Right hindlimb (tissue), 1 donor: ENCODE measurements at places on chromosomes 7 and 10.

- DNase-seq = peak; percentile 21
These were observed 8.6 kb downstream of the ZNF467 start for GRCh38 chr7:149764481-149765398.

- no peak for DNase-seq
These were observed 244.2 kb downstream of the IPMK start for GRCh38 chr10:58023341-58024073.

DNA sequence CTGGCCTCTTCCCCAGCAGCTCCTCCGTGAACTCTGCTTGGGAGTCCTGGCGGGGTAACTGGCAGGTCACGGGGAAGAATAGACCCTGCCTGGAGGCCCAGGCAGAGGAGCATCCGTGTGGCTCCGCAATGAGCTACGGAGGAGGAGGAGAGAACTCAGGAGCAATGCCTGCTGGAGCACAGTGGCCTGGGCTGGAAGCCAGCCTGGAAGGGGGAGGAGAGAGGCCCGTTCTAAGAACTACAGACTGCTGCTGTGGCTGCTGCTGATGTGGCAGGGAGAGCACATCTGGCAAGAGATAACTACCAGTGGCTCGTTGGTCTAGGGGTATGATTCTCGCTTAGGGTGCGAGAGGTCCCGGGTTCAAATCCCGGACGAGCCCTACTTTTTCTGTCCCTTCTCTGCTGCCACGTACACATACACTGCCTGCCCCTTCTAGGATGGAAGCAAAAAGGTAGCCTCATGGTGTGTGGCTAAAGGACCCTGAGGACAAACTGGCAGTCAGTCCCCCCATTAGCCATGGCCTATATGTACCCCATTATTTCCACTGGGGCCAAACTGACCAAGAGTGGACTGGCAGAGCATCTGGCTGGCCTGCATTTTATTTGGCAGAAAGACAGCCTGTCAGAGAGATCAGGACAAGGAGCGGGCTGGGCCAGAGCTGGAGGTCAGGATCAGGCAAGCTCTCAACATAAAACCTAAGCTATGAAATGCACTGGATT lies 7.7 kb upstream of the OPN1SW start:
- peak; percentile 93 for DNase-seq

DNA sequence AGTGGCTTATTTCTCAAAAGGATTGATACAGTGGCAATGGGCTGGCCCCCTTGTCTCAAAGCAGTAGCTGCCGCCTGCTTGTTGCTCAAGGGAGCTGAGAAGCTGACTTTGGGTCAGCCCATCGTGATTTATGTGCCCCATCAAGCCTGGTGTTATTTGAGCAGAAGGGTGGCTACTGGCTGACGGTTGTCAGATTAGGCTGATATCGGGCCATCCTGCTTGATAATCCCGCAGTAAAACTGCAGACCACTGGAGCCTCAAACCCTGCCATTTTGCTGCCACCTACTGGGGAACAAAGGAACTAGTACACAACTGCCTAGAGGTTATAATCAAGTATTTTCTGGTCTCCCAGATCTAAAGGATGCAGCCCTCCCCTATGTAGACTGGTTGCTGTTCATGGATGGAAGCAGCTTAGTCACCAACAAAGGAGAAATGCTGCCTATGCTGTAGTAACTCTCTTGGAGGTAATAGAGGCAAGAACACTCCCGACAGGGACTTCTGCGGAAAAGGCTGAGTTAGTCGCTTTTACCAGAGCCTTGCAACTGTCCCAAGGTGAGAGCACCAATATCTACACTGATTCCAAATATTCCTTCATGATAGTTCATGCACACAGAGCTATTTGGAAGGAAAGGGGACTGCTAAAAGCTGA lies 65.9 kb upstream of the ZNF92 start:
- peak; percentile 72 for DNase-seq

- DNase-seq = no peak
These were observed 162.9 kb downstream of the MBL2 start for GRCh38 chr10:52609626-52610240.

GRCh38 chr10:117537436-117537903 lies 5.1 kb upstream of the EMX2 start:
- DNase-seq = no peak

DNA sequence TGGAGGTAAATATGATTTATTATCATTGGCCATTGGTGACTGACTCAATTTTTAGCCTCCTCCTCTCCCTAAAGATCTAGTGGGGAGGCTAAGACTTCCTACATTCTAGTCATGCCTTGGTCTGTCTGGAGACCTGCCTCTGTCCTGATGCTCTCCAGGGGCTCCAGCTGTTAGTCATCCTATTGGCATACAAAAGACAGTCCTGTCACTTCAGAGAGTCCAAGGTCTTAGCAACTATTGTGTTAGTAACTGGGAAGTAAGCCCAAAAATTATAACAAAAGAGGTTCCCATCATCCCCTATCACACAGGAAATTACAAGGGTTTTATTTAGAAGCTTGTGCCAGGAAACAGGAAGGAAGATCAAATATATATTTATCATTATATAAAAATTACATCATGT lies 400.6 kb upstream of the VSTM2A start:
- DNase-seq = no peak

DNA sequence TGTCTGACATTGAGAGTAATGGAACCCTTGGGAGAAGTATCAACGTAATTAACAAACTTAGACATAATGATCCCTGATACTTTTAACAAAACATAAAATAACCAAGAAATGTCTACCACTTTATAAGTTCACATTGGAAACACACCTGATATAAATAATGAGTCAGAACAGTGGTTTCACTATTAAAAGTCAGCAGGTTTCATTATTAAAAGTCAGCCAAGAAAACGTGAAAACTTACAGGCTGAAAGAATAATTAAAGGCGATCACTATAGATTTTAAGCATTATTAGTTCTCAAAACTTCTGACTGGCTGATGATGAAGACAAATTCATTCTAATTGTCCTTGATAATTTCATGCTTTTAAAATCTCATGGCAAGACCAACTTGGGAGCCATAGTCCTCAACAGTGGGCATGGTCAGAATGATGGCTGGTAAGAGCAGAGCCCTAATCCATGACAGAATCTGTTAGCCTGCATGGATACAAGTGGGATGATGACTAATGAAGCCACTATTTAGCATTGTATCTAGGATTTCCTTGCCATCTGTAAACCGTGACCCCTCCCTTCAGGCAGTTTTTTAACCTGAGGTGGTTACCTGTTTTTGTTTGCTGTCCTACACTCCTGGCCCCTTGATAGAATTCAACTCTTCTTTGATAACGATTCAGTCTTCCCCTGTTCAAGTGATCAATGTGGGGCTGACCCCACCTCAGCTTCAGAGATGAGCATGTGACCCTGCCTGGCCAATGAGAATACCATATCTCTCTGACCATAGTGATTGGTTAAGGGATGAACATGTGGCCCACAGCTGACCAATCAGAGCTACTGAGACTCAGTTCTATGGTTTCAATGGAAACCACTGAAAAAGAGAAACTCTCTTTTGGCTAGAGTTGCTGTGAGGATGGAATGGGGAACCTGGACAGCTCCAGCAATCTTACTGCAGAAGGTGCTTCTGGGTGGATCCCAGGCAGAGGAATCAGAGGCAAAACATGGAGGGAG lies 151.0 kb downstream of the PLPP4 start:
- no peak for DNase-seq

- DNase-seq = no peak
These were observed 58.7 kb upstream of the TFEC start for GRCh38 chr7:116089293-116089692.

- no peak for DNase-seq
These were observed 75.6 kb downstream of the GRM8 start for GRCh38 chr7:127177156-127177555.

DNA sequence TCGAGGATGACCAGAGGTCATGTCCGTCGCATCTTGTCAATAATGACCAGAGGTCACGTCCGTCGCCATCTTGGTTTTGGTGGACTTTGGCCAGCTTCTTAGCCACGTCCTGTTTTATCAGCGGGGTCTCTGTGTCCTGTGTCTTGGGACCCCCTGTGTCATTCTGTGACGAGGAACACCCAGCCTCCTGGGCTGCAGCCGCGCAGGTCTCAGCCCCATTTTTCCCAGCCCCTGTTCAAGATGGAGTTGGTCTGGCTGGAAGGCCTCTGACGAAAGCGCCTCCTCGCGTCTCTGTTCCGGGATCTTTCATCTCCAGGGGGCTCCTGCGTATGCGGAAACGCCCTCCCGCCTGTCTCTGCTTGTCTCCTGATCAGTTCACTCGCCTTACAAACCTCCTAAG lies 134.2 kb downstream of the ELFN1 start:
- DNase-seq = no peak

DNA sequence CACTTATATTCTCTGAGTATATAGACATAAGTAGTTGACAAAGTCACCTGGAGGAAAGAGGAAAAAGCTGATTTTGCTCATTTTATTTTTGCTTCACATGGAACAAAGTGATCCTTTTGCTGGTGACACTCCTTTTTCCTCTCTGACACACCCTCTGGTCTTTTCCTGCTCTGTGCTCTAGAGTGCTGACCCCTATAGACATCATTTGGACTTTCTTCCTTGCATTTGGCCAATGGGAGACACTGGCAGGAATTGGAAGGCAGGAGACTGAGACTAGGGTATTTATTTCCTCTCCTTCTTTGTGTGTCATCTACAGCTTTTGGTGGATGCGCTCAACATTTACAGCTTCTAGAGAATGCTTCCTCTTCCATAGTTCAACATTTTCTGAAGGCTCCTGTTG lies 1078.1 kb downstream of the SORCS1 start:
- DNase-seq = no peak

DNA sequence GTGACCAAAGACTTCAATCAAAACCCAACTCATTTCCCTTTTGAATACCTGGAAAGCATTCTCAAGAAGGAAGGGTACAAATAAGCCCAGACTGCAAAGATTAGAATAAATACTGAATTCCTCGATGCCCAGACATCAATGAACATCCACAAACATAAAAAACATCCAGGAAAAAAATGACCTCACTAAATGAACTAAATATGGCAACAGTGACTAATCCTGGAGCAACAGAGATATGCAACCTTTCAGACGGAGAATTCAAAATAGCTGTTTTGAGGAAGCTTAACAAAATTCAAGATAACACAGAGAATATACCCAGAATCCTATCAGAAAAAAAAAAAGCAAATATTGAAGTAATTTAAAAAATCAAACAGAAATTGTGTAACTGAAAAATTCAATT lies 43.2 kb downstream of the PCLO start:
- no peak for DNase-seq

DNA sequence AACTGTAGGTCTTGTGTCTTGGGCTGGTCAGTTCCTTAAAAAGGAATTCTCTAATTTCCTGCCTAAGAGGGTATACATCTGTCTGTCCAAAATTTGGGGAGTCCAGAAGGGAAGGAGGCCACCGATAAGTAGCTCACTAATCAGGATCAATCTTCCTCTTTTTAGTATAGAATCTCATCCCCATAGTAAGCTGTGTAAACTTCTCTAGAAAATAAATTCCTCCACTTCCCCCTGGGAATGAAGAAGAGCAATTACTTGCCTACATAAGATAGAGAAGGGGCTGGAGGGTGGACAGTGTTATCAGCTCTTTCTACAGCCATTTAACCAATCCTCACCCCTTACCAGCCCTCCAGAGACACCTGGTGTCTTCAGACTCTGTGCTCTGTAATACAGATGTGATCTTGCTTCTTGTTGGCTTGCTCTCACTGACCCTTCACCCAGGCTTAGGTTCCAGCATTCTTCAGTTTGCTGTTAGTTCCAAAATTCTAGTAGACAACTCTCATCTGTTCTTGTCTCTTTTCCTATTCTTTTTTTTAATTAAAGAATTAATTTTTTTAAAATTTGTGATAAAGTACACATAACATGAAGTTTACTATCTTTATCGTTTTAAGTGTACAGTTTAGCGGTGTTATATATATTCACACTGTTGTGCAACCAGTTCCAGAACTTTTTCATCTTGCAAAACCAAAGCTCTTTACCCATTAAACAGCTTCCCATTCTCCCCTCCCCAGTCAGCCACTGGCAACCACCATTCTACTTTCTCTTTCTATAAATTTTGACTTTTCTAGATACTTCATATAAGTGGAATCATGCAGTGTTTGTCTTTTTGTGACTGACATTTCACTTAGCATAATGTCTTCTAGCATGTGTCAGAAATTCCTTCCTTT lies 6.5 kb upstream of the PRKAR2B start:
- DNase-seq = no peak

DNA sequence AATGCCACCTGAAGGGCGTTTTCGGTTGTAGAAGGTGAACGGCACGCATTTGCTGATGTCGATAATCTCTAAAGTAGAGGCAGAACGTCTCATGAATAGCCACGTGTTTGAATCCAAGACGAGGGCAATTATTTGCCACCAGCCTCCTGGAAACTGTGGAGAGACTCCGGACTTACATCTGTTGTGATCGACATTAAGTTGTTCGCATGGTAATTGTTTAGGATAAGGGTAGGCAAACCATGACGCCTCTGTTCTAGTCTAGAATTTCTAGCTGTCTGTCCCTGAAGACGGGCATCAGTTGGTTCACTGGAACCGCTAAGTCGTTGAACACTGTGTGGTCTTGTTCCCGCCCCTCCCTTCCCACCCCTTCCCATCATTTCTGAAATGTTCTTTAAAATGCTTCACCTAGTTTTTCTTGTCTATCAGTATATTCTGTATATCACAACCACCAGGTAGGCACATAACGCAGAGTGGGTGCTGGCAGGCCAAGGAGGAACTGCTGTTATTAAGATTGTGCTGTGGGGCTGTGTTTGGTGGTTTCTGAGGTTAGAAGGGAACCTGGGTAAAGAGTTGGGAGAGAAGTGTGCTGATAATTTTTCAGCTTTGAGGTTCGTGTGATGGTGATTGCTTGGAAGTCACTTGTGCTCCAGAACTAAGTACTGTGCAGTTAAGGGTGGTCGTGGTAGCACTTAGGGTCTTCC lies 1.2 kb downstream of the UBE3C start:
- no peak for DNase-seq

DNA sequence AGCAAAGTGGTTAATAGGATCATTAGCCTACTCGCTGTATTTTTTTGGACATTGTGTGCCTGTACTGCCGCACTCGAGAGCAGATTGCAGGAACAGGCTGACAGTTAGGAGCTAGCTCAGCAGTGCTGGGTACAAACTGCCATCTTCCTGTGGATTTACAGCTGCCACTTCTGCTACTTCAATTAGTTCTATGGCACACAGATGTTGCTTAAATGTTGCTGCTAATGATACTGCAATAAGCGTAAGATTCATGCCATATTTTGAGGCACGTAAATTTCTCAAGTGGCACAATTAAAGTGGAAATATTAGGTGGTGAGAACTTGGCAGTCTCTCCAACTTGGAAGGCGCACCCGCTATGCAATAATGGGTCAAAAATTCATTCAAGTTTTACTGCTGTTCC lies 171.9 kb downstream of the EBF3 start:
- DNase-seq = peak; percentile 35

DNA sequence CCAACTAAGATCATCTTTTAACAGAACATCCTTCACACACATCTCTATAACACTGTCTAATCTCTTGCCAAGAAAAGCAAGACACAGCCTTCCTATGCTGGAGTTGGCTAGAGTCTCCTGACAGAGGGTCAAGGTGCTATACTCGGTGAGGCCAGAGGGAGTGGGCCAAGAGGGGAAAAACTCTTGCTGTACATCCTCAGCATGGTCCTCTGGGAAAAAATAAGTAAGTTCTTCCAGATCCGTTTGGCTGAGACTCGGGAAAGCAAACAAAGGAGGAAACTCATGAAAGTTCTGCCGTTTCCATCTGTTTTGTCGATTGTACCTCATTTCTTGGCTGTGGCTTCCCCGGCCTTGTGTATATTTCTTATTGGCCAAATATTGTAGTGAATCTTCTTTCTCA lies 33.9 kb downstream of the VWDE start:
- DNase-seq = peak; percentile 85

- DNase-seq = no peak
These were observed 5.1 kb upstream of the PCGF6 start for GRCh38 chr10:103355906-103356599.

GRCh38 chr10:97335188-97335619 lies 675 bp upstream of the FRAT2 start:
- DNase-seq = no peak

- no peak for DNase-seq
These were observed 14.8 kb upstream of the EEPD1 start for GRCh38 chr7:36138209-36138608.
